ENCODE measurements at places on chromosomes 1 and 21. TPM values are rescaled to one million over a fixed set of nuclear protein-coding genes. Genes with fewer than 3 reads are reported as not detected.
A peak's percentile ranks its signal among the peaks of the same experiment; 100 is the strongest.

SPRR2G gene
- not detected for polyA plus RNA-seq

SLC25A34 gene
- not detected for polyA plus RNA-seq

GPR37L1 gene
- not detected for polyA plus RNA-seq

DNA sequence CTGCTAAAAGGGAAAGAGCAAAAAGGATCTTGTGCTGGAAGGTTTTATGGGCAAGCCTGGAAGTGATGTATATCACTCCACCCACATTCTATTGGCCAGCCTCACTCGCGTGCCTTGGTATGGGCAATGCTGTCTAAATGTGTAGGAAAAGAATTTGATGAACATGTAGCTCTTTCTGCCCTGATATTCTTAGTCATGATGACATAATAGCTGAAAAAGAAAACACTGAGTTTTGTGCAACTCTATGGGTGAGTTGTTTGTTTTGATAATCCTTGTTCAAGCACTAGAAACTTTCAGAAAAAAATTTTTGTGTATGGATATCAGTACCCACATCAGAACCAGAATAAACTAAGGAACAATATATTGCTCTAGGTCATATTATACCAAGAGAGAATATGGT lies 231.5 kb upstream of the ST6GALNAC5 start:
- no peaks in the 10 kb centered on the region for H3K4me1 ChIP-seq
- DNase-seq = no peak
- H3K27ac ChIP-seq = no peak overlapping the region
- no peak overlapping the region for H3K4me3 ChIP-seq

DNA sequence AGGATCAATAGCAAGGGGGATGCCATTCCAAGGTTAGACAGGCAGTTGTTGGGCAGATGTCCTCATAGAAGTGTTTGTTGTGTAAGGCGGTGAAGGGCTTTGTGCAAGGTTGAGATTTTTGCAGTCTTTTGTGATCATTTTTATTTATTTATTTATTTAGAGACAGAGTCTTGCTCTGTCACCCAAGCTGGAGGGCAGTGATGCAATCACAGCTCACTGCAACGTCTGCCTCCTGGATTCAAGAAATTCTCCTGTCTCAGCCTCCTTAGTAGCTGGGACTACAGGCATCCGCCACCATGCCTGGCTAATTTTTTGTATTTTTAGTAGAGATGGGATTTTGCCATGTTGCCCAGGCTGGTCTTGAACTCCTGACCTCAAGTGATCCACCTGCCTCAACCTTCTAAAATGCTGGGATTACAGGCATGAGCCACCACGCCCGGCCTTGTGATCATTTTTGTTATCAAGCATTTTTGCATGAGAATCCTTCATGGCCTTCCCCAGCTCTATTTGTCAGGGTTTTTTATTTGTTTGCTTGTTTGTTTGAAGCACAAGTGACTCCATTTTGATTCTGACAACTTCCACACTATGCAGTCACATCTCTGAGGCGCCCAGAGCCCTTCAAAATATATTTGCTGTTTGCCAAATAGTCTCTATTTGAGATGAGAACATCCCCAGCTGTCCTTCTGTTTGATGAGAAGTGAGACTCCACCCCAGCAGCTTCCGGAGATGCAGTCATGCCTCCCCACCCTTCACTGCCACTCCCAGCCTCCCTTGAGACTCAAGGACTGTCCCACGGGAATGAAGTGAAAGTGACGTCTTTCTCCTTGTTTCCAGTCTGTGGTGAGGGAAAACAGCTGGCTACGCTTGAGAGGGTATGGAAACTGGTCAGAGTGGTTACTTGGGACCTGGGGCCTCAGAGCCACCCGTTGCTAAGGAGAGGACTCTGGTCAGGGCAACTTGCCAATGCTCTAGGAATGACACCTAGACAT lies 38.0 kb downstream of the TMEM50B start:
- peaks cover 16% of the 10 kb centered on the region for H3K36me3 ChIP-seq
- no peak overlapping the region for H3K27ac ChIP-seq
- DNase-seq = no peak
- H3K27me3 ChIP-seq = peaks cover 8% of the 10 kb centered on the region

- peak; percentile 13 for DNase-seq
- H3K27ac ChIP-seq = no peak overlapping the region
- H3K27me3 ChIP-seq = peaks cover 4% of the 10 kb centered on the region
- no peak overlapping the region for H3K4me3 ChIP-seq
Observed at GRCh38 chr1:214332946-214333798, 52.2 kb downstream of the SMYD2 start.

TRIM67 gene
- not detected for polyA plus RNA-seq

HSD11B1 gene
- not detected for polyA plus RNA-seq

GRCh38 chr1:184881941-184882913 lies 92.1 kb downstream of the NIBAN1 start:
- no peak for DNase-seq
- no peak overlapping the region for H3K4me3 ChIP-seq
- H3K27me3 ChIP-seq = no peaks in the 10 kb centered on the region
- H3K36me3 ChIP-seq = peaks cover 14% of the 10 kb centered on the region
- no peaks in the 10 kb centered on the region for H3K4me1 ChIP-seq

GRCh38 chr1:13514821-13515220 lies 1.0 kb upstream of the LRRC38 start:
- no peak overlapping the region for H3K4me3 ChIP-seq
- H3K36me3 ChIP-seq = no peaks in the 10 kb centered on the region
- H3K4me1 ChIP-seq = no peaks in the 10 kb centered on the region
- no peak overlapping the region for H3K27ac ChIP-seq

CR2 gene
- polyA plus RNA-seq = not detected

GRCh38 chr1:196142111-196142640 lies 466.1 kb downstream of the KCNT2 start:
- H3K4me1 ChIP-seq = no peaks in the 10 kb centered on the region
- H3K27ac ChIP-seq = no peak overlapping the region

DNA sequence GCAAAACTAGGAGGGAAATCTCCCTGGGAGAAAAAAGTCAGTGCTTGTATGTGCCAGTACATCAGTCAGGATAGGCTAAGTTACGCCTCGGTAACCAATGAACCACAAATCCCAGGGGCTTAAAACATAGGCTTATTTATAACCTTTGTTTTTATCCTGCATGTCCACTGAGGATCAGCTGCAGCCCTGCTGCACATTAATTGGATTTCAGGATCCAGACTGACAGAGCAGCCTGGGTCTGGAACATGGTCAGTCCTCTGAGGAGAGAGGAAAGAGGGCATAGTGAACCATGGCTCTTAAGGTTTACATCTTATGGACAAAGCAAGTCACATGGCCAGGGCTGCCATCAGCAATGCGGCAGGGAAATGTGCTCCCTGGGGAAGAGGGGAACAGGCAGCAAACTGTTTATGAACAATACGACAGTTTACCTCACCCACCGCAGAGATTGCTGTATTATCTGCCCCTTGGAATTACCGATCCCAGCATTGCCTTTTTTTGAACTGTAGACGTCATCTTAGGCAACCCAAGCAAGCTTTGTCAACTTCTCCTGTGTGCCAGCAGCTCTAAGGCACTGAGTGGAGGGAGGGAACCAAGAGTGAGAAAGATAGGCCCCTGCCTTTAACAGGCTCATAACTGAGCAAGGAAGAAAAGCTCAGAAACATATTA lies 9.1 kb upstream of the SPRR4 start:
- no peak overlapping the region for H3K27ac ChIP-seq
- no peak overlapping the region for H3K4me3 ChIP-seq
- H3K4me1 ChIP-seq = no peaks in the 10 kb centered on the region

- no peak overlapping the region for H3K27ac ChIP-seq
- H3K27me3 ChIP-seq = no peaks in the 10 kb centered on the region
- H3K36me3 ChIP-seq = no peaks in the 10 kb centered on the region
- H3K4me1 ChIP-seq = no peaks in the 10 kb centered on the region
- DNase-seq = no peak
Observed at GRCh38 chr21:21690068-21690665, 692.0 kb downstream of the NCAM2 start.

EXO1 gene
- 0.63 TPM for polyA plus RNA-seq

ROR1 gene
- polyA plus RNA-seq = 1.1 TPM

DNA sequence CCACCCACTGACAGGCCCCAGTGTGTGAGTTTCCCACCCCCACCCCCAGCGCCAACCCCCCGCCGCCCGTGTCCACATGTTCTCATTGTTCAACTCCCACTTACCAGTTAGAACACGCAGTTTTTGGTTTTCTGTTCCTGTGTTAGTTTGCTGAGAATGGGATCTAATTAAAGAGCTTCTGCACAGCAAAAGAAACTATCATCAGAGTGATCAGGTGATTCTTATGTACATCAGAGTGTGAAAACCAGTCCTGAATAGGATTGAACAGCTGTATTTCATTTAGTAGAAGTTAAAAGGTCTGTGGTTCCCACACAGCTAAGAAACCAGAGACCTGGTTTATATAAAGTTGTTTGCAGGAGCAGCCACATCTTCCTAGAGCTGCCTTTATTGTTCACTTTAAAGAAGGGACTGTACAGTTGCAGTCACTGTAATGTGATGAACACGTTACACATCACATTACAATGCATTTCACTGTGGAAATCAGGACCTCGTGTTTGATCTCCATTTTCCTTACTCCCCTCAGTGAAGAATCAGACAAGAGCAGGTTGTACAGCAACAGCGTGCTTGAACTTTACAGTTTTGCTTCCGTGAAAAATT lies 1.2 kb downstream of the GBP6 start:
- H3K27ac ChIP-seq = no peak overlapping the region
- DNase-seq = no peak
- H3K4me1 ChIP-seq = peaks cover 8% of the 10 kb centered on the region

DNA sequence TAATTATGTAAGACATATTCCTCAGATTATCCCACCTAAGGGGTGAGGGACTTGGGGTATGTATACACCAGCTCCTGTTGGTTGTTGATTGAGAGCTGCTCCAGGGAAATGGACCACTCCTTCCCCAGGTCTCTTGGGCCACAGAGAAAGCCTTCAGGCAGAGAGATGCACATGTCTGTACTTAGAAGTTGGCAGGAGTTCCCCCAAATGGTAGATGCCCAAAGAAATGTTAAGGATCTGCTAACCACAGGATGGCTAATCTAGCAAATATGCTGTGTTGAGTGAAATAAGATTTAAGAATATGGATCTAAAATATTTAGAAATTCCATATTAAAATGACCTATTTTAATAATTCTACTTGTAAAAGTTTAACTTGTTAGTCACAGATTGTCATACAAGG lies 100.8 kb upstream of the DNAH14 start:
- no peaks in the 10 kb centered on the region for H3K36me3 ChIP-seq
- H3K4me1 ChIP-seq = no peaks in the 10 kb centered on the region
- no peak overlapping the region for H3K27ac ChIP-seq
- no peak for DNase-seq
- H3K27me3 ChIP-seq = peaks cover 4% of the 10 kb centered on the region

S100A5 gene
- polyA plus RNA-seq = 0.68 TPM

HTR6 gene
- not detected for polyA plus RNA-seq

- H3K27ac ChIP-seq = no peak overlapping the region
- no peaks in the 10 kb centered on the region for H3K27me3 ChIP-seq
Observed at GRCh38 chr1:214425101-214425500, 126.3 kb downstream of the PTPN14 start.

DNA sequence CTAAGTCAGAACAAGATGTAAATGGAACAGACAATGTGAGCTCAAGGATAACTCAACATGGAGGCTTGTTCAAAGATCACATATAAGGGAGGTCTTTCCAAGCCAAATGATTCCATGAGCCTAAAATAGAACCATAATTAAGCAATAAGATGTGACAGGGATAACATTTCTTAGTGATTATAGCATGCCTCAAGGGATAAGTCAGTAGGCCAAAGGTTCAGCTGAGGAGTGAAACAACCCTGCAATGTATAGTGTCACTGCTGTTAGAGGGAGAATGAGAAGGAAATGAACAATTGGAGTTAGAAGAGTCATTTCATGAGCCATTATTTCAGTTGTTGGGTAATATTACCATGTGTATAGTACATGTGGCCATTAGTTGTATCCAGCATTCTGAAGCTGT lies 25.0 kb downstream of the GORAB start:
- no peak overlapping the region for H3K4me3 ChIP-seq
- no peaks in the 10 kb centered on the region for H3K4me1 ChIP-seq
- peaks cover 11% of the 10 kb centered on the region for H3K36me3 ChIP-seq
- H3K27me3 ChIP-seq = no peaks in the 10 kb centered on the region

ARHGEF11 gene
- polyA plus RNA-seq = 0.22 TPM

DNA sequence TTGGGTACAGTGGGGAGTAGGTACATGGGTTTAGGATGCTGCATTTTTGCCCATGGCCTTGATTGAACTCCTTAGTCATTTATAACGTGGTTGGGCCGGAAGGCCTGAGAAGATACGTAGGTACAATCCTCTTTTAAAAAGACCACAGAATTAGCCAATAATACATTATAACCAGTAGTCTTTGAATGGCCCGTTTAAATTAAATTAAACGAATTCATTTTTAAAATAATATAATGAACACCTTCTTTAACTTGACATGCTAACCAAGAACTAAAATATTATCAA lies 20.1 kb upstream of the ADAR start:
- no peak for DNase-seq
- H3K27ac ChIP-seq = peak overlapping the region; percentile 99
- H3K4me3 ChIP-seq = peak overlapping the region; percentile 97
- peaks cover 38% of the 10 kb centered on the region for H3K4me1 ChIP-seq

GRCh38 chr21:37463083-37463801 lies 96.7 kb downstream of the DYRK1A start:
- H3K27ac ChIP-seq = peak overlapping the region; percentile 87
- peaks cover 81% of the 10 kb centered on the region for H3K4me1 ChIP-seq
- peak overlapping the region; percentile 75 for H3K4me3 ChIP-seq
- no peaks in the 10 kb centered on the region for H3K36me3 ChIP-seq
- peak; percentile 29 for DNase-seq

KCNT2 gene
- not detected for polyA plus RNA-seq

KDF1 gene
- not detected for polyA plus RNA-seq

LBR gene
- polyA plus RNA-seq = 100.0 TPM

- H3K36me3 ChIP-seq = no peaks in the 10 kb centered on the region
- no peak overlapping the region for H3K27ac ChIP-seq
- DNase-seq = no peak
- no peak overlapping the region for H3K4me3 ChIP-seq
Observed at GRCh38 chr1:36733748-36734147, 251.0 kb upstream of the CSF3R start.

DNA sequence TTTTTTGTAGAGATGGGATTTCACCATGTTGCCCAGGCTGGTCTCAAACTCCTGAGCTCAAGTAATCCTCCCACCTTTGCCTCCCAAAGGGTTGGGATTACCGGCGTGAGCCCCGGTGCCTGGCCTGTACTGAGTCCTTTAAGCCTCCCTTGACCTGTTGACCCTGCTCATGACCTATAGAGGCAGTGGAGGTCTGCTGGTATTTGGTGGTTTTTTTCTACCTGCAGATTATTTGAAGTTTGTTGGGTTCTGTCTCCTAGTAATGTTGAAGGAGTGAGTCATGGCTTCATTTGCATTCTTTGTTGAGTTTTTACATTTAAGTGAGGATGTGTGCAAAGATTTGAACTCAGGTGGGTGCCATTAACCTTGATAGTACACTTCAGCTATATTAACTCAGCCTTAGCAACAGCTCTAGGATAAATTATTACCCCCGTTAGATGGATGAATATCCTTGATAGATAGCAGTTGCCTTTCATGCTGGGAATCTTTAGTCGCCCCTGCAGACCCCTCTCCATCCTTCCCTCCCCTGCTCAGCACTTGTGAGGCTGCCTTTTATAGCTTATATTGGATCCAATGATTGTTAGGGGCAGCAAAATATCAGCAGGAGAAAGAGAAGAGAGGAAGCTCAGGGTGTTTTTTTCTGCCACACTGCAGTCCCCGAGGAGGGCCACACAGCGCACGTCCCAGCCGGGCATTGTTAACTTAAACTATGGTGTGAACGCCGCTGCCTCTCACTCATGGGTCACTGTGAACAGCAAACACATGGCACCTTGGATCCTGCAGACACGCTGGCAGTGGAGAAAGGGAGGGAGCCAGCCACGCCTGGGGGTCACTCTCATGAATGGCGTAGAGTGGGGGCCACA lies 14.9 kb upstream of the NPPB start:
- H3K4me1 ChIP-seq = no peaks in the 10 kb centered on the region
- H3K27me3 ChIP-seq = peaks cover 2% of the 10 kb centered on the region
- no peaks in the 10 kb centered on the region for H3K36me3 ChIP-seq
- DNase-seq = no peak

Data from immature natural killer cell (primary cell).